Upper lobe of left lung (tissue), 6 donors: ENCODE measurements at places on chromosomes 7 and 10. TPM values are rescaled to one million over a fixed set of nuclear protein-coding genes. Genes with fewer than 3 reads are reported as not detected.

DNA sequence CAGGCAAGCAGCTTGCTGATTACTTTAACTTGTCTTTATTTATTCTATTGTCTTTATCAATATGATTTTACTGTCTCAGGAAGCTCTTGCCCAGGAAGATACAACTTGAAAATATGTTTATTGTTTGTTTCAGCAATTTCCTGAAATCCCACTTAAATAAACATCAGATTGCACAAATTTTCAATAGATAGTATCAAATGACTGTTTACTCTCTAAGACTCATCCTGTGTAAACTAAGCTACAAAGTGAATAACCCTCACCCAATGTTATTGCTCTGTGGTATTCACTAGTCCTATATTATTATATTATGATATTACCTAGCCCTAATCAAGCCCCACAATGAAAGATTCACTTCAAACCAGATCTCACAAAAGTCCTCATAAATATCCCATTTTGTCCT is 130.4 kb upstream of the HPS1 start:
- H3K27ac ChIP-seq: no peak overlapping the region
- H3K27me3 ChIP-seq: no peaks in the 10 kb centered on the region
- no peak for DNase-seq
- H3K4me3 ChIP-seq: no peak overlapping the region
- H3K4me1 ChIP-seq: no peaks in the 10 kb centered on the region

GRCh38 chr10:115417585-115418265 is 324.6 kb downstream of the ATRNL1 start:
- no peaks in the 10 kb centered on the region for H3K4me1 ChIP-seq
- H3K4me3 ChIP-seq: no peak overlapping the region
- H3K36me3 ChIP-seq: no peaks in the 10 kb centered on the region
- DNase-seq: no peak

Gene PCDH15
- 1.1 TPM for total RNA-seq

Gene GIMAP5
- total RNA-seq: 28.0 TPM

- no peak overlapping the region for H3K27ac ChIP-seq
- no peaks in the 10 kb centered on the region for H3K36me3 ChIP-seq
- DNase-seq: no peak
- H3K4me1 ChIP-seq: no peaks in the 10 kb centered on the region
Measured at GRCh38 chr7:134757938-134758337, 21.5 kb upstream of the CALD1 start.
